ENCODE measurements at places on chromosomes 1 and 21.

DNA sequence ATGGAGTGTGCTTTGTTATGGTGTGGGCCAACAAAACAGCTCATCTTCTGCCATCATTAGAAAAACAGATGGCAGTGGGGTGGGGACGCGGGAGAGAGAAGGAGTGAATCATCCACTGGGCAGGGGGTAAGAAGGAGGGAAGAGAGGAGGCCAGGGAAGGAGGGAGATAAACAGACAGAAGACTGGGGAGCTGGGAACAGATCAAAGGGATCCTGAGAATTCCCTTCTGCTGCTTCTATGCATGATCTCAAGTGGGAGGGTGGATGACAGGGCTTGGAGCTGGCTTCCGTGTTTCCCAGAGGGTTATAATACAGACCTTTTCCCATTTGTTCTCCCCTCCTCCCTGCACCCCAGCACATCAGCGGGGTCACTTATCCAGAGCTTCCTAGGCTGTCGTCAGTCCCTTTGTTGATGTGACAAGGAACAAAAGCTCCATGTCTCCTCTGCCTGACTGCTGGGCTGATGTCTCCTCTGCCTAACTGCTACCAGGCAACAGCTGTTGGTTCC is 338.6 kb downstream of the PAPPA2 start:
- no peak for DNase-seq

DNA sequence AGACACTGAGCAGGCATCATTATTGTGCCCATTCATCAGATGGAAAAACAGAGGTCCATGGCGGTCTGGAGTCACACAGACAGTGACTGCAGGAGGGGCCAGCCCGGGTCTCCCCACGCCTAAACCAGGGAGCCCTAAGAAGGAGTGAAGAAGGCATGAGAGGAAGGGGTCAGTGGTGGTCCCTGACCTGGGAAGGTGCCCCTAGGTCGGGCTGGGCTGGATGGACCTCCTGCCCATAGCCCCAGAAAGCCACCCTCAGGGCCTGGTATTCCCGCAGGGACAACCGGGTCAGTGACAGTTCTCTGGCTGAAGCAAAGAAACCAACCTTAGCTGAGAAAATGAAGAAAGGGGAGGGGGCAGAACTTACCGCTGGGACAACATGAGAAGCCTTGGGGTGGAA is 163.4 kb upstream of the C1orf174 start:
- DNase-seq = no peak

GRCh38 chr1:4227986-4228385 is 327.9 kb upstream of the C1orf174 start:
- DNase-seq = no peak

DNA sequence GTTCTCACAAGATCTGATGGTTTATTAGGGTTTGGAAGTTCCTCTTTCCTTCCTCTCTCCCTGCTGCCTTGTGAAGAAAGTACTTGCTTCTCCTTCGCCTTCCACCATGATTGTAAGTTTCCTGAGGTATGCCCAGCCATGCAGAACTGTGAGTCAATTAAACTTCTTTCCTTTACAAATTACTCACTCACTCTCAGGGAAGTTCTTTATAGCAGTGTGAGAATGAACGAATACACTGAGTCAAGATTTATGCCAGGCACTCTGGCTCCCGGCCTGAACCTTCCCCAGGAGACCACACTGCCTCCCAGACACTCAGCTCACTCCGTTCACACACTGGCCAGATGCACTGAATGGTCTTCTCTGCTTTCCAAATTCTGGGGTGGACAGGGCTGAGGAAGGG is 308.3 kb upstream of the AJAP1 start:
- no peak for DNase-seq

DNA sequence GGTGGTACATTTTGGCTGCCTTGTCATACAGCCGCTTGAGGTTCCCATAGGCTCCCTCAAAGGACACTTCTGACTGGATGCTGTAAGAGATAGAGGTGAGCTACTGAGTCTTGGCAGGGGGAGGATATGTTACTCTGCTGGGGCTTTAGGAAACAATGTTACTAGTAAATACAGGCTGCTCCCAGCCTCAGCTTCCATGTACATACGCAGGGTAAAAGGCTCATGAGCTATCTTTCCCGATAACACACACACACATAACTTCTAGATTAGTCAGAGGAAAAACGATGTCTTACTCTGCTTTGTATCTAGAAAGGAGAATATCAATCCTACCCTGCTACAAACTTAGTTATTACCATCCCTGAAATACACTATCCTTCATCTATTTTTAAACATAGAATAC is 14.3 kb downstream of the SMG5 start:
- no peak for DNase-seq

All from SW 1271 (cell line).